Renal cortical epithelial cell (primary cell): ENCODE measurements at places on chromosomes 5 and 9.

- DNase-seq = no peak
Measured at GRCh38 chr5:83510260-83510659, 38.7 kb downstream of the VCAN start.

- no peak for DNase-seq
Measured at GRCh38 chr9:98808875-98809274, 1.4 kb downstream of the GALNT12 start.

- no peak for DNase-seq
Measured at GRCh38 chr5:165375201-165375600, 1869.8 kb downstream of the MAT2B start.

DNA sequence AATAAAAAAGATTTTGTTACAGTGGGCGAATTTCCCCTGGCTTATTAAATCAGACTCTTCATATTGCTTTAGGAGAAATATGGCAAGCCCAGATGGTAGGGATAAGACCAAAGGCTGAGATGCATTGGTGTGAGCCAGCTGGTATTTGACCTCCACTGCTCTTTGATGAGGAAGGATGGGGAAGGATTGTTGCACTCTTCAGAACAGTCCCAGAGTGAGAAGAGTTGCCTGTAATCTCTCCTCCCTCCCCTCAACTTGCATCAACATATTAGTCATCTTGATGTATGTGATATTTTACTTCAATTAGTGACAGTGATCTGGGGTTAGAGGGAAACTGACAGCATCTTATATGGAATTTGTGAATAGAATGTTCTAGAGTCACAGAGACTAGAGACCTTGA, 136.6 kb downstream of the ADAMTS12 start:
- no peak for DNase-seq

GRCh38 chr5:133729800-133730199, 117.5 kb upstream of the FSTL4 start:
- DNase-seq = no peak

DNA sequence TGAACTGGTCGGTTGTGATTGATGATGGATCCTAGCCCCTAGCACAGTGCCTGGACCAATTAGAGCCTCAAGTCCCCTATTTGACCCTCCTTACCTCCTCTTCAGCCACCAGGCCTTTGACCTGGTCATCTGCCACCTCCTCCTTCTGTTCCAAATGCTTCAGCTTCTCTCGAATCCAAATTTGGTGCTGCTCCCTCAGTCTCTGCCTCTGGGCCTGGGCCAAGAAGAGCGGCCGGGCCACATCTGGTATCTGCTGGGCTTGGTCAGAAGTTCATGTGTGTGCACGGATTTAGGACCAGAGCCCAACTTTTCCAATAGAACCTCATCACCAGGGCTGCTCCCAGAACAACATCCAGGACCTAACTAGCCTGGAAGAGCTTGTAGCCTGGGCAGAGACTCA, 6.5 kb downstream of the SLC35A4 start:
- DNase-seq = no peak

DNA sequence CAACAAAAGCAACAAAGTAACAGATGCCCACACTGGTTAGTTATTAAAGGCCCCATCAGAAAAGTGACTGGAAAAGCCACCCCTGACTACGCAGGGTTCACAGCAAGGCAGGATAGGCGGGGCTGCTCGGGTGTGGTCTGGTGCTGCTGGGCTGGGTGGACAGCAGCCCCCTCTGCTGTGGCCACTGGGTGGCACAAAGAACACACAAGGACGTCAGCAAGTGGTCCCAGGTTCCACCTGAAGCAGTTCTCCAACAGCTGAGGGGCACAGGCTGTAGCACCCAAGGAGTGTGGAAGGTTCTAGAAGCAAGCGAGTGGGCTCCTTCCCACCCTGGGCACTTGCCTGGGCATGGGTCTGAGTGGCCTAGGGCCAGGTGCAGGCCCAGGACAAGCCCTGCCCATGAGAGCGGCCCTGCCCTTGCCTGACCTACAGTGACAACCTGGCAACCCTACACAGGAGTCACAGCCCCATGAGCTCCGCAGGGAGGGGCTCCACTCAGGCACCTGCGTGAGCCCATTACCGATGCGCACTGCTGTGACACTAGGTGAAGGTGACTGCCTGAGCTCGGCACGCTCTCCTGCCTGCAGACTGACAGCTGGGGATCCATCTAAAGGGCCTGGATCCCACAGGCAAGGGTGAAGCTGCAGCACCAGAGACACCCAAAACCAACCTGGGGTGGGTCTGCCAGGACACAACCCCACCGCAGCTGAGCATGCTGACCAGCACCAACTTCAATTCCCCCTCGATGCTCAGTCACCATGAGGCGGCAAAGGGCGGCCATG, 8.1 kb downstream of the BRD9 start:
- DNase-seq = no peak

DNA sequence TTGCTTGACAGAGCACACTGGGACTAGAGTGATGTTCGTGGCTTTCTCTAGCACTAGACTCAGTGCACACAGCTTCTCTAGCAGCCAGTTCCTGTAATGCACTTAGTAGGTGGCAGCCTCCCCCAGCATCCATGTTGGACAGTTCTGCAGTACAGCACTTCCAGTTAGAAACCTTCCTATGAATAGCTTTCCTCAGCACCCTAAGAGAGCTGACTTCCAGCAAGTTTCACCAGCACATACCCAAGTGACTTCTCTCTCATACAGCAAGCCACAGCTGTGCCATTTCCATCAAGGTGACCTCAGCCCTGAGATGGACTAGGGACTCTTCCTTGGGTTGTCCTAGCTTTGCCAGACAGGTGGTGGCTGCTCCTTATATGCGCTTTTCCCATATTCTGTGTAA, 60.4 kb downstream of the PJA2 start:
- DNase-seq = no peak

DNA sequence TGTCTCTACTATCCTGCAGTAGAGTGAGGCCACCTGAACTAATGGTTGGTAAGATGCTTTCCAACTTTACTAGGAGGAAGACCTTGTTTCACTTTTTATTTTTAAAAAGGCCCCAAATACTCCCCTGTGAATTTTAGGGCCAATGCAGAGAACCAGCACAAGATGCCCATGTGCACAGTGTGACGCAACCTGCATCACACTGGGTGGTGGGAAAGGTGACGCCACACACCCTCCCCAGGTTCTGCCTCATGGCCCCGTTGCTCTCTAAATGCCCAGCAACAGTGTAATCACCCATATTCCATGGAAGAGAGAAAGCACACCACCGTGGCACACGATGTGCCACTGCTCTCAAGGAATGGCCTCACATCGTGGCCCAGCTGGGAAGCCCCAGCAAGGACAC, 6.4 kb downstream of the SURF4 start:
- DNase-seq = no peak

- DNase-seq = no peak
Measured at GRCh38 chr5:142186857-142187594, 78.4 kb downstream of the NDFIP1 start.

- DNase-seq = peak; percentile 86
Measured at GRCh38 chr5:107519900-107520354, 150.8 kb downstream of the EFNA5 start.

DNA sequence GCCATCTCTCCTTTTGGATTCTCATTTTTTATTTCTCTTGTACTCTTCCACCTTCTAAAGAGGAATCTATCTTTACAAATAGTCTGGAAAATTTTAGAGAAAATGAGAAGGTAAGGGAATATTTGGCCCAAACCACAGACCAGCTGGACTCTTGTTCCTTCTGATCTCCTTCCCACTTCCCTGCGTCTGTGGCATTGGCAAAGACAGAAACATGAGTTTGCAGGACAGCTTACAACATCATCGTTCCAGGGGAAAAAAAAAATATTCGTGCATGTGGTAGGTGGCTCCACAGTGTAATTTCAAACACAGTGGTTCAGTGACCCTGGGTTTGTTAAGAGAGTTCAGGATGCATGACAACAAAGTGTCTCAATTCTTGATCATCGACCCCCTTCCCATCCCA, 755.0 kb downstream of the DNAH5 start:
- DNase-seq = no peak

- no peak for DNase-seq
Measured at GRCh38 chr9:124392254-124392870, 22.9 kb downstream of the PSMB7 start.

GRCh38 chr5:41371738-41372137, 138.7 kb downstream of the PLCXD3 start:
- DNase-seq = peak; percentile 38

DNA sequence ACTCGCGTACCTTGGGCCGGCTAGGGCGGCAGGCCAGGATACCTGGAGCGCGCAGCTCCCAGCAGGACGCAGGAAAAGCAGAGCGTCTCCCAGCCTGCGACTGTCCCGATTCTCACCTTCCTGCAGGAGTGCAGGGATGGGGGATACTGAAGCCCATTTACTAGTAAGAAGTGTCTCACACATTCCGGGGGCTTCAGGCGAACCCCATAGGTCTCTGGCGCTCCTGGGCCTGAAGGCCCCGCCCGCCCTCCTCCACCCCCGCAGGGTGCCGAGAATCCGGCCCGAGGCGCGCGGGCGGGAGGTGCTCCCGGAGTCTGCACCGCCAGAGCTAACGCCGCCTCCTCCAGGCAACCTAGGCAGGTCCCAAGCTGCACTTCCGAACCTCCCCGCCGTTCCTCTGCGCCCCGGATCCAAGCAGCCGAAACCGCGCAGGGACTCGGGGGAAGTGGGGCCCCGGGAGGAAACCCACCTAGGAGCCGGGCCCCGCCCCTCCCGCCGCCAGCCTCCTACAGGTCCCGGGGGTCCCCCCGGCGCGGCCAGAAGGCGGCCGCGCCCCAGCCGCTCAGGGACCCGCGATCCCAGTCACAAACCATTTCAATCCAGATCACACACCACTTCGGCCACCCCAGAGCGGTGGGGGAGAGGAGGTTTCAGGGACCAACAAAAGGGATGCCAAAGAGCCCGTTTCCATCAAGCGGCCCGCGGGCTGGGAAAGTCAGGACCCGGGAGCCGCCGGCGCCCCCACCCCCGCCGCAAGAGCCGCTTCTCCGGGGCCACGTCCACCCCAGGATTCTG, 1.2 kb downstream of the ROR2 start:
- DNase-seq = no peak

DNA sequence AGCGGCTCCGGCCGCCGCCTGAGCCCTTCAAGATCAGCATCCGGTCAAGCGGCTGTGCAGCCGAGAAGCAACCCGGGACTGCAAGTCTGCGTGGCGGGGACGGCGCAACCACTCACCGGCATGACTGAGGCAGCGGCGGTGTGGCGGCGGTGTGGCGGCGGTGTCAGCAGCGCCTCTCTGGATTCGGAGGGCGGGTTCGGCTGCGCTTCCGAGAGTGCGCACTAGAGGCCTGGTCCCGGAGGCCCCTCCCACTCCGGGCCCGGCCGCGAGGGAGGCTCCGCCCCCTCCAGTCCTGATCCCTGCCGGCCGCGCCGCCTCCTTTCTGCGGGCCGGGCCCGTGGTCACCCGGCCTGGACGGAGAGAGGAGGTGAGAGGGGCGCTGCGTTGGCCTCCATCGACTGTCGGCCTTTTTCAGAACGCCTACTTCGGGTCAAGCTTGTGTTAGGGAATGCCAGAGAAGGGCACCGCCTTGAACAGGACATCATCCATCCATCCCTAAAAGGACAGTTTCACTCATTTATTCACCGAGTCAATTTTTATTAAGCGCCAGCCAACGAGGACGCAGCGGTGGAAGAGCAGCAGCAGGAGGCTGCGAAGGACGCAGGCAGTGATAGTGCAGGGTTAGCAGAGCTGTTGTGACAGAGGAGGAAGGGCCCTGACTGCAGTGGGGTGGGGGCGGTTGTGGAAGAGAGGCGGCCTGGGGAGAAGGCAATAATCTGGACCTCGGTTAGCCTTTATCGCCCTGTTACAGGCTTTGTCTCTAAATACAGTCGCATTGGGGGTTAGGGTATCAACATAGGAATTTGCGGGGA, at the start of gene ATOX1:
TSS of gene ATOX1 (minus strand) at position 202 of the 812 bp plus-strand sequence. CDS start at position 122, 80 bp downstream.
- DNase-seq = peak; percentile 65

GRCh38 chr5:171966270-171966669, 40.2 kb downstream of the FBXW11 start:
- no peak for DNase-seq

GRCh38 chr5:88667496-88668201, 215.3 kb downstream of the MEF2C start:
- no peak for DNase-seq

- DNase-seq = no peak
Measured at GRCh38 chr5:148120317-148120716, 48.0 kb upstream of the SPINK14 start.

- peak; percentile 99 for DNase-seq
Measured at GRCh38 chr5:95712347-95712958, 18.7 kb upstream of the RHOBTB3 start.

- DNase-seq = no peak
Measured at GRCh38 chr5:10868956-10869355, 107.9 kb upstream of the DAP start.

- no peak for DNase-seq
Measured at GRCh38 chr5:136563489-136563888, 198.1 kb upstream of the TRPC7 start.
